ENCODE measurements at places on chromosomes 6 and 20.

DNA sequence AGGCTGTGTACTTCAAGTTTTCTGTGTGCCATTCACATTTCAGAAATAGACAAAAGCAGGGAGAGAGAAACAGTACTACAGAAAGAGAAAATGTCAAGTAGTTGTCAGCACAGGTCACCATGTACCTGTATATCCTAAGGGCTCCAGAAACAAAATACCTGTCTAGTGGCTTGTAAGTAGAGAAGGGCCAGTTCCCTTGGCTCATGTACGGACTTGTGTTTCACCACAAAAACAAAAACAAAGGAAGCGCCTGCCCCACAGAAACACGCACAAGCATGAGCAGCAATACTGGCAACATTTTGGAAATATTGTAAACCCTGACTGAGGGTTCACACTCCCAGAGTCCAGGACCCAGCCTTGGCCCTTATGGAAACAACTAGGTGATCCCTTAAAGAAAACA lies 44.3 kb downstream of the CNKSR3 start:
- no peak for DNase-seq

DNA sequence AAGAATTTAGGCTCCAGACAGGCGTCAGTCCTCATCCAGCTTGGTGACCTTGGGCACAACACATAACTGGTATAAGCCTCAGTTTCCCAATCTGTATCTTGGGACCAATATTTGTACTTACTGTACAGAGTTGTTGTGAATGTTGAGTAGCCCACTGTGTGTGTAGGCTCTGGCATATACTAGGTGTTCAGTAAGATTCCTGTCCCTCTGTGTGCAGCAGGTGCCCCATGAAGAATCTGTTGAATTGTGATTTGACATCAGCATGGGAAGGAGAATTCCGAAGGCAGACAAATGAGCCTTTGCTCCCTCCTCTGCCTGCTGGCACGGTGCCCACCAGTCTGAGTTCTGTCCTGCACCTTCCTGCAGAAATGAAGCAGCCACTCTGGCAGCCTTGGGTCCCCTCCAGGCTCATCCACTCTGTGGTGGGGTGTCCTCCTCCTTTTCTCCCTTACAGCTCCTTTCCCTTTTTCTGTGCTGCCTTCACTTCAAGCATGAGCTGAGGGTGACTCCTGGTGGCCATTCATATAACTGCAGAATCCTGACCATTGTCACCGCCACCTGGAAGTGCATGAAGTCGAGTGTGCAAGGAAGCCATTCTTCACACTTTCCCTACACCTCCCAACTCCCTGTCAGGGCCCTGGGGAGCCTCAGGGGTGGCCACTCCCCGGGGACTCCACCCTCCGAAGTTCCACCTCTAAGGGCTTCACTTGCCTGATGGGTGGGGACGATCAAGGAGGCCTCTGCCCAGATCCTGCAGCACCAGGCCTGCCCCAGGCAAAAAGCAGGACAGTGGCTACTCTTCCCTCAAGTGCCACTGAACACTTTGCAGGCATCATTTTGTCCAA lies 48.2 kb downstream of the MRPL14 start:
- DNase-seq = no peak

DNA sequence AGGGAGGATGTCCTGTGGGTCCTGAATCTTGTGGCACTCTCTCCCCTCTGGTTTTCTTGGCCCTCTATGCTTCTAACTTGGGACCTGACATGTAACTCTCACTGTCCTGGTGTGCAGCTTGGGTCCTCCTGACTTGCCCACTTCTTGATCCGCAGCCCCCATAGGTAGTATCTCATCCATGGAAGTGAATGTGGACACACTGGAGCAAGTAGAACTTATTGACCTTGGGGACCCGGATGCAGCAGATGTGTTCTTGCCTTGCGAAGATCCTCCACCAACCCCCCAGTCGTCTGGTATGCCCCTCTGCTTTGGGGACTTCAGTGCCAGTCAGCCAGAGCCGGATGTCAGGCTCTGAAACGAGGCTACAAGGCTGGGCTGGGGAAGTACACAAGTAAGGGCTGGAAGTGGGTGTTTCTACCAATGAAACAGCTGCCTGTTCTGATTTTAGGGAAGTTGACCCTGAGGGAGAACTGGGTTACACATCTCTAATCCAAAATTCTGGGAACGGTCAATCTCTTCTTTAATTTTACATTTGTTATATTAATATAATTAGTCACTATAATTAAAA lies 641 bp downstream of the DBNDD2 start:
- no peak for DNase-seq

DNA sequence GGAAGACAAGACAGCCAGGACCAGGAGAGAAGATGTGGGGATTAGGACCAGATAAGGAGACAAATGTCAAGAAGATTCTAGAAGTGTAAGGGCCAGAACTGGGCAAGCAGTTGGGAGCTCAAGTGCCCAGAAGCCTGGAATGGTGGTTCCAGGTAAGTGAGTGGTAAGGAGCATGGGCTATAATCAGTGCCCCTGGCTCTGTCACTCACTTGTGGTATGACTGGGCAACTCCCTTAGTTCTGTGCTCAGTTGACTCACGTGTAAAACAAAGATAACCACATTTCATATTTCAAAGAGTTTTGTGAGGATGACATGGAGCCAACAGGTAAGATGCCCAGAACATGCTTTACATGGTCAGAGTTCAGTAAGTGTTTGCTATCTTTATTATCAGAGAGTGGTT lies 11.2 kb downstream of the CCDC167 start:
- DNase-seq = no peak

- DNase-seq = no peak
These were observed 75.5 kb upstream of the TNFAIP3 start for GRCh38 chr6:137791281-137792159.

- DNase-seq = no peak
These were observed 44.5 kb upstream of the OSTM1 start for GRCh38 chr6:108118810-108119768.

GRCh38 chr6:134419716-134420115 lies 101.8 kb upstream of the SGK1 start:
- no peak for DNase-seq

DNA sequence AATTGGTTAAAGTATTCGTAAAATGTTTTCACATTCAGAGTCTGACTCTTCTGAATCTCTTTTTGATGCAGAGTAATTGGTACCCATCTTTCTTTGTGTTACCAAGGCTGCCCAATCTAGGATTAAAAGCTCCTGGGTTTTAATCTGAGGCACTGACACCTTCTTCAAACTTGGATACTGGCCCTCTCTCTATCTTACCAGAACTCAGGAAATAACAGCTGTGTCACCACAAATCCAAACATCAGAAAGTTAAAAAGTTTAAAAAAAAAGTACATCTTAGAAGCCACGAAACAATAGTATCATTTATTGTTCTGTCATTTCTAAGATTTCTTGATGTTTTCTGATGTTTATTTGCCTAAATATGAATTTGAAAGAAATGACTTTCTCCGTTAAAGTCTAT lies 255.5 kb upstream of the RUNX2 start:
- no peak for DNase-seq

DNA sequence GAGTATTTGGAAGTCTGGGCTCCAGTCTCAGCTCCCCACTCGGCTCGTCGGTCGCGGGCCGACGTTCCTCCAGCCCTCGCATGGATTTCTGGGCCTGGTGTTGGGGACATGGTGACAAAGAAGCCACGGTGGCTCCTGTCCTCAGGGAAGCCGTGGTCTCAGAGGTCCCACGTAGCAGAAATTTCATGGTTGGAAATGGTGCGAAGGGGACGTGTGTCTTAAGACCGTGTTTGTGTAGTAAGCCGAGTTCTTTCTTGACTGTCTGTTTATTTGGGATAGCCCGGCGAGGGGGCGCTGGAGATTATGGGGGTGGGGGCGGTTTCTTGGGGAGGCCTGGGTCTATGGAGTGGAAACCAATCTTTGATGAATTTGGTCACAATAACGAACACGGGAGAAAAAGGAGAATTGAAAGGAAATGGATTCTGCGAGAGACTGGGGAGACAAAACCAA lies 23.5 kb upstream of the MAP3K7 start:
- no peak for DNase-seq

DNA sequence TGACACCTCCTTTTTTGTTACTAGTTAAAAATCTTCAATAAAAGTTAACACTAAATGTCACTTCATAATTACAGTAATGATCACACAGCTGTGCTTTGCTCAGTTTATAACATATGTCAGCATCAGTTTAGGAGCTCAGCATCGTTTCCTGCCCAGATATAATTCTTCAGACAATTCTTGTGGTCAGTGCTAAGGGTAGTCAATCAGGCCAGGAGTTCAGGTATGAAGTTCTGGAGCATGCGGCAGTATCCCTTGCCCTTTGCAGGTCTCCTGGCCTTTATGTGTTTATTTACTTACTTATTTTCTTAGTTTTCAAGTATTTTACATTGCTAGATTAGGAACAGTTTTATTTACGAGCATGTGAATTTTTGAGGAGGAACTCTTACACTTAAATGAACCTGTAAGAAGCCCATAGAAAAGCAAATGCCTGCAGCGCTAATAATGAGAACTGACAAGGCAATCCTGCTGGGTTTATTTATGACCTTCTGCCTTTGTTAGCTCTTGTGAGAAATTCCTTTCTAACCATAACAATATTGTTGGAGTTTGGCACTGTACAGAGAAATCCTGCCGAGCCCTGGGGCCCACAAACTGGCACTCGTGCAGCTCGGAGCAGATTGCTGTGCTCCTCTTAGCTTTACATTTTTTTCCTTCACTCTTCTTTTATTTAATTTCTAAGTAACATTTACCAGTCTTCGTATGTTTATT lies 252.8 kb downstream of the TMEM242 start:
- DNase-seq = no peak

DNA sequence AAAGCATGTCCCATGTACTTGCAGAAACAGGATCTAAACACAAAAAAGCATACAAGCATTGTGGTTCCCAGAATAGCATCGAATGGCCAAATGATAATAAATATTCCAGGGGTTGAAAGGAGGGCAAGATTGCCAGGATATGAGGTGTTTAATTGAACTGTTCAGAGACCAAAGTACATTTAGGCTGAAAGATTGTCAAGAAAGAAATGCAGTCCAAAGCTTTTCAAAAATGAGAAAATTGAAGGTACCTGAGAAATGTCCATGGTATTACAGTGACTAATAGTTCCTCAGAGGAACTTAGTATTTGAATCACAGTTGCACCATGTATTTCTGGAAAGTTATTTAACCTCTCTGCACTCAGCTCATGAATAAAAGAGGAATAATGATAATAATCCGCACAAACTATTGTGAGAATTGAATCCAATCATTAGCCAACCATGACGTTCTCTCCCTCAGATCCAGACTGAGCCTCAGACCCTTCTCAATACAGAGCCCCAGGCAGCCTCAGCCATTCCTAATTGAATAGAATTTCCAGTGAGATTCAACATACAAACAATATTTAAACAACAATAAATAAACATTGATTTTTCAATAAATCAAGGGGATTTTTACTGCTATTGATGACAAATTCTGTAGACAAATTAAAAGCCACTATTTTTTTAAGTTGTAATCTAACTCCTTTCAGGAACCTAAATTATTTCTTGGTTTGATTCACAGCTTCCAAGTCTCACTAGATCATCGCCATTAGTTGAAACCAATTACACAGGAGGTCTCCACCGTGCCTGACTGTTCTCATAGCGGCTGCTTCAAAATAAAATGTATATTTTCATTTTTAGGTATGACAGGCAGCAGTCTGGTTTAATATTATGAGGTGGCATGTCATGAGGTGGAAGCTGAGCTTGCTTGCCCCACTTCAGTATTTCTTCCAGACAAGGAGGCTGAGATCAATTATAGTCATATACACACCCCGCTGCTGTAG lies 144.3 kb upstream of the TENT5A start:
- no peak for DNase-seq

- no peak for DNase-seq
These were observed 4.0 kb downstream of the EEF1A1 start for GRCh38 chr6:73516514-73517489.

GRCh38 chr20:13061381-13061780 lies 52.6 kb downstream of the SPTLC3 start:
- DNase-seq = no peak

- DNase-seq = no peak
These were observed 27.0 kb upstream of the TBC1D7 start for GRCh38 chr6:13355043-13355945.

- DNase-seq = no peak
These were observed 13.8 kb downstream of the MDFI start for GRCh38 chr6:41651962-41652657.

DNA sequence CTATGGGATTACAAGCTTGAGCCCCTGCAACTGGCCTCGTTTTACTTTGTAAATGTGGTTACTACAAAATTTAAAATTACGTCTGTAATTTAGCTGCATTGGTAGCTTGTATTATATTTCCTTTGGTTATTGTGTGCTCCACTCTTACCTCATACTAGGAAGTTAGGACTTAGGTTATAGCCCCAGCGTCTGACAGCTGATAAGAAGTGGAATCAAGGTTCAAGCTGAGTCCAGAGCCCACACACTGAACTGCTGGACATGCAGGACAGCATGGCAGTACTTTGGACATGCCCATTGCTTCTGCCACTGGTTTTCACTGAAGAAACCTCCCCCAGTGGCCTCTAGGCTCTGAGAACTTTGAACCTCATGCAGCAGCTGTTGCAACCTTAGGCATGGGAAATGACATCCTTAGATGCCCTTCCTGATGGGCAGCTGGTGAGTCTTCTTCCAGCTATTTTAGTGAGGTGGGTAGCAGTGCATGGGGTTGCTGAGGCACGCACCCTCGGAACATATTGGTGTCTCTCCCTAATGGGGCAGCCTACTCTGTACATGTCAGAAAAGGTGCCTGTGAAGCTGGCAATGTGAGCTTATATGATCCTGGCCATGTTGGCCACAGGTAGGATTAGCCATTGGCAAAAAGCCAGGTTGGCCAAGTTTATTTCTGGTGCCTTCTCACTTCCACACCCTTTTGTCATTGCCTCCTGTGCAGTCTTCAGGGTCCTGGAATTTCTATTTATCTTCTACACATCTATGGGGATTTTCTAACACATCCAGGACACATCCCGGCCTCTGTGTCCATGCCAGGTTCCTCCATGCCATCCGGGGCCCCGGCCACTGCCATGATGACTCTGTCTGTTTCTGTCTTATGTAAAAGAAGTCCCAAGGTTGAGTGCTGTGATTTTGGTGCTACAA lies 85.3 kb downstream of the CDS2 start:
- no peak for DNase-seq

DNA sequence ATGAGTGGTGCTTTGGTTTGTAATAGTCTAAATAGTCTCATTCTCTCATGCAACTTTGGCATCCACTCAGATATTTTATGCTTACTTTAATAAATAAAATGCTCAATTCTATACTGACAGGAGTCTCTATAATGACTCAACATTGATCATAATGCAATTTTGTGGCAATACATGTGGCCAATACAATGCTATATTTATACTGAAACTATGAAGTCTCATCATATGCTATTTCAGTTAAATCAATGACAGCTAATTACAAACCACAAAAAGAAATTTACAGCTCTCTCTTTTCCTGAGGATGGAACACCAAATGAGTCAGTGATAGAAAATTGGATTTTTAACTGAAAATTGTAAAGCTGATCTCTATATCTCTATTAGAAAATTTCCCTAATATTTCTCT lies 77.1 kb downstream of the WASF1 start:
- DNase-seq = no peak

- DNase-seq = no peak
These were observed 738.2 kb downstream of the COL12A1 start for GRCh38 chr6:74467533-74468215.

GRCh38 chr20:58698741-58699622 lies 6.4 kb downstream of the NPEPL1 start:
- no peak for DNase-seq
